ENCODE measurements at places on chromosomes 2 and 18. TPM values are rescaled to one million over a fixed set of nuclear protein-coding genes. Genes with fewer than 3 reads are reported as not detected.

DNA sequence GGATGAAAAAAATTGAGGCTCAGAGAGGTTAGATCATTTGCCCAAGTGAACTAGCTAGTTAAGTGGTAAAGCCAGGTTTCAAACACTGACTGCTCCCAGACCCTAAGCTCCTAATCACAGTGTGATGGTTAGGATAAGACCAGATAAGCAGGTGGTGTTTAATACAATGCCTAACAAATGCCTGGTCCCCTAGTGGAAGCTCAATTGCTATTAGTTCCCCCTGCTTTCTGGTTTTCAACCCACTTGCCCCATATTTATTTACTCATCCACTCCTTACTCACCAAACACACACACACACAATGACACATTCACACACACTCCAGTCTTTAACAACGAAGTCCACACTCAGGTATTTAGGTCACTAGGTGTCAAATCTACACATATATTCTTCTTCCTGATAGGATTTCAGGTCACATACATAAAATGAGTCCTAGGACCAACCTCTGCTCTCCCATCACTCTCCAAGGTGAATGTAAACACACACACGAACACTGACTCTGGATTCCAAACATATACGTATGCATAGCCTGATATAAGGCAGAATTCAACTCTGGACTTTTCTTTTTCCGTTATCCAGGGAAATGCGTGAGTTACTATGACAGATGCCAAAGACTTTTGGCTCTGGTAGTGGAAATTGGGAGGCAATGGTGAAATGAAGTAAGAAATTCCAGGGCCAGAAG is 73.6 kb upstream of the TSPYL6 start:
- no peak for DNase-seq

GRCh38 chr18:26655525-26656430 is 107.4 kb upstream of the KCTD1 start:
- no peak for DNase-seq

- no peak for DNase-seq
These were observed 58.1 kb downstream of the FAM178B start for GRCh38 chr2:96928277-96928781.

- DNase-seq = no peak
These were observed 16.9 kb downstream of the ZBTB7C start for GRCh38 chr18:48392268-48392667.

MEP1B gene
- polyA plus RNA-seq = not detected

POU3F3 gene
- not detected for polyA plus RNA-seq

DNA sequence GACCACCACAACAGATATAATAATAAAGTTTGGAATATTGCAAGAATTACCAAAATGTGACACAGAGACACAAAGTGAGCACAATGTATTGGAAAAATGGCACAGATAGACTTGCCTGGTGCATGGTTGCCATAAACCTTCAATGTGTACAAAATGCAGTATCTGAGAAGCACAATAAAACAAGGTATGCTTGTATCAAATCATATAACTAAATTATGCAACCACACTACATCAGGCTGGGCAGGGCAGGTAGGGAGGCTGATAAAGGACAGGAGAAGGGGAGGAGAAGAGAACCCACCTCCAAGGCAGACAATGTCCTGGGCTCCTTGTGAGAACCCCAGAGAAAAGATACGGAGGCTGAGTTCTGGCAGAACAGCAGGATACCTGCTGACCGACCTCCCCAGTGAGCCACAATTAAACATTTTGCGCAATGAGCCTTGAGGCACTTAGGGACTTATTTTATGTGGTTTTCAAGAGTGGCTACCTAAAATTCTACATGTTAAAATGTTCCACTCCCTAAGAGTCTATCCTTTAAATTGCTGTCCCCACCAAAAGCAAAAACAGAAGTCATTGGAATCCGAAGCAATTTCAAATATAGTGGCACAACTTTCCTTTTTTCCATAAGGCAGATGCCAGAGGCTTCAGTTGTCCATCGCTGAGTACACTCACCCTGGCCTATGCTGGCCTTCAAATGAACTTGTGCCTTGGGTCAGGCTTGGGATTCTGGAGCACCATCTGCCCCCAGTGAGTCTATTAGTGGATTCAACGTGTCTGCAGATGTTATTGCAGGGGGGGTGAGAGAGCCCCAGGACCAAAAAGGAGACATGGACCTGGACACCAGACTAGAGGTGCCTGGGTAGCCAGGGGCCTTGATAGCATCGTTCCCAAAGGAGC is 16.8 kb downstream of the WDFY1 start:
- DNase-seq = no peak

DNA sequence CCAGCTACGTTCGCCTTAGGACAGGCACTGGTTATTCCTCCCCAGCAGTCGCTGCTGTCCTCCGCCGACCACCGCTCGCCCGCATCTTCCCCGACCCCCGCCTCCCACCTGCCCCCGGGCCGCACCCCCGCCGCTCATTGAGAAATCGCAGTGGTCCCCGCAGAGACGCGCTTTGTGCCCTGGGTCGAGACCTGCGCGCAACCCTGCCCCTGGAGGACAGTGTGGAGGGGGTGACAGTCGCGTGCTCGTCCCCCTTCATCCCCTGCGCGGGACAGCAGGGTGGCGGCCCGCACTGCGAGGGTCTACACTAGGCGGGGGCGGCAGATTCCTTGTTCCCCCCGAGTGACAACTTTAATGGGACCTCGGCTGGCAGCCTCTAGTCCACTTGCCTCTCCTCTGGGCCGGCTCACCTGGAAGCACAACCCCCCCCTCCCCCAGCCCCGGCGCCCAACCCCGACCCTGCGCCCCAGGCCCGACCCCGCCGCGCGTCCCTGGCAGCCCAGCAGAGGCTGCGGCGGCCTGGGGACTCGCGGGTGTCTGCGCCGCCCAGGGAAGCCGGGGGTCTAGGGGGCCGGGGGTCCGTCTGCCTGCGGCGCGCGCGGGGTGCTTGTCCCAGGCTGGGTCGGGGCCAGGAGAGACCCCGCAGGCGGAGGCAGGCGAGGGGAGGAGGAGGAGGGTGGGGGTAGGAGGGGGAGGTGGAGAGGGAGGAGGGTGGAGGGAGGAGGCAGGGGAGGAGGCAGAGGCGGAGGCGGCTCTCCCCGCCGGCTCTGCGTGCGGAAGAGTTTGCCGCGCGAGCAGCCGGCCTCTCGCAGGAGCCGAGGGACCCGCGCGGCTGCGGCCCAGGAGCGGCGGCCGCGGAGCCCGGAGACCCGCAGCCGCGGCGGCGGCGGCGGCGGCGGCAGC is at the start of gene NPAS2:
TSS of gene NPAS2 (plus strand) at position 770 of the 903 bp plus-strand sequence. CDS start 84,616 bp downstream, outside the sequence.
- DNase-seq = no peak

GRCh38 chr2:59691518-59692190 is 861.8 kb downstream of the BCL11A start:
- no peak for DNase-seq

SCN2A gene
- not detected for polyA plus RNA-seq

Measured in immature natural killer cell (primary cell).